ACHN (cell line): ENCODE measurements at places on chromosomes 2 and 18.

- DNase-seq: no peak
Measured at GRCh38 chr2:231910771-231911170, 15.4 kb downstream of the NPPC start.

GRCh38 chr2:1862608-1863280 is 118.4 kb upstream of the PXDN start:
- no peak for DNase-seq

DNA sequence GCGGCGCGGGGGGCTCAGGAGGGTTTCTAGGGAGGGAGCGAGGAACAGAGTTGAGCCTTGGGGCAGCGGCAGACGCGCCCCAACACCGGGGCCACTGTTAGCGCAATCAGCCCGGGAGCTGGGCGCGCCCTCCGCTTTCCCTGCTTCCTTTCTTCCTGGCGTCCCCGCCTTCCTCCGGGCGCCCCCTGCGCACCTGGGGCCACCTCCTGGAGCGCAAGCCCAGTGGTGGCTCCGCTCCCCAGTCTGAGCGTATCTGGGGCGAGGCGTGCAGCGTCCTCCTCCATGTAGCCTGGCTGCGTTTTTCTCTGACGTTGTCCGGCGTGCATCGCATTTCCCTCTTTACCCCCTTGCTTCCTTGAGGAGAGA is 5.2 kb downstream of the PROC start:
- DNase-seq: no peak

GRCh38 chr2:16109368-16109820 is 169.0 kb downstream of the MYCN start:
- DNase-seq: no peak

DNA sequence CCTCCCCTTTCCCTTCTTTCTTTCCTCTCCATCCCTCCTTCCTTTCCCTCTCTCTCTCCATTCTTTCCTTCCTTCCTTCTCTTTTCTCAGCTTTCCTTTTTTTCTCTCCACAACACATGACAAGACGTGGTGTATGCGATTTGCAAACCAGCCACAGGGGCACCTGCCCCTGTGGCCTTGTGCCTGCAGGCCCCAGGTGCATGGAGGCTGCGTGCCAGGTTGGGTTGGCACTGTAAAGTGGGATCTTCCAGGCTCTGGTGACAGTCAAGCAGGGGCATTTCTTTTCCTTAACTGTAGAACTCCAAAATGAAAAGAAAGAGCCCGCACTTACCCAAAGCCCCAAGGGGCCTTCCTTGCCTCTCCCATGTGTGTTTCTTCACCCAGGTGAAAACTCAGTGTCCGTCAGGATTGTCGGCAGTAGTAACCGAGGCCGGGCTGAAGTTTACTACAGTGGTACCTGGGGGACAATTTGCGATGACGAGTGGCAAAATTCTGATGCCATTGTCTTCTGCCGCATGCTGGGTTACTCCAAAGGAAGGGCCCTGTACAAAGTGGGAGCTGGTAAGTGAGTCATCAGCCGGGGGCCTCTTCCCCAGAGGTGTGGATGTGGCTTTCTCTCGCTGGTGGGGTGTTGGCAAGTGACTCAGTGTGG is 50.9 kb downstream of the MARCO start:
- no peak for DNase-seq

- DNase-seq: no peak
Measured at GRCh38 chr2:102143450-102143985, 972 bp downstream of the IL1R1 start.

GRCh38 chr2:109287413-109287812 is 158.4 kb downstream of the SH3RF3 start:
- no peak for DNase-seq

GRCh38 chr2:11720752-11721151 is 25.7 kb upstream of the LPIN1 start:
- no peak for DNase-seq

GRCh38 chr2:134127496-134127895 is 126.4 kb upstream of the MGAT5 start:
- DNase-seq: no peak

DNA sequence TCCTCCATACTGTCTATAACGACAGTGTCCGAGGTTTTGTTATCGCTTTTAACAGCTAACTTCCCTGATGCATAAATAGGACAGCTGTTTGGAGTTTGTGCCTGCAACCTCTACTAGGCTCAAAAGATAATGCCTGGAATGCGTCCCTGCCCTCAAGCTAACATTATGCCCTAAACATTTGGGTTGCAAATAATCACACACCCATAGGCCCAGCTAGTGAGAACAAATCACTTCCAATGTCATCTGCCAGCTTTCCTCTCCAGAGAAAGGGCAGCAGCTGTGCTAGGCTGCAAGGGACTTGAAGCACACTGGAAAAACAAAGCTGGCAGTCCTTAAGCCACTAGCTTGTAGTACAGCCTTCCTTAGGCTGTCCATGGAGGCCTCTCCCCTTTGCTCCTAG is 201.8 kb upstream of the LYPD1 start:
- DNase-seq: no peak

- DNase-seq: no peak
Measured at GRCh38 chr2:57156231-57156924, 890.2 kb upstream of the VRK2 start.

GRCh38 chr2:97988722-97989121 is 7.0 kb downstream of the TMEM131 start:
- DNase-seq: no peak

- peak; percentile 52 for DNase-seq
Measured at GRCh38 chr2:151638191-151638933, 95.9 kb downstream of the NEB start.

GRCh38 chr18:27921392-27921791 is 255.5 kb downstream of the CDH2 start:
- peak; percentile 38 for DNase-seq

DNA sequence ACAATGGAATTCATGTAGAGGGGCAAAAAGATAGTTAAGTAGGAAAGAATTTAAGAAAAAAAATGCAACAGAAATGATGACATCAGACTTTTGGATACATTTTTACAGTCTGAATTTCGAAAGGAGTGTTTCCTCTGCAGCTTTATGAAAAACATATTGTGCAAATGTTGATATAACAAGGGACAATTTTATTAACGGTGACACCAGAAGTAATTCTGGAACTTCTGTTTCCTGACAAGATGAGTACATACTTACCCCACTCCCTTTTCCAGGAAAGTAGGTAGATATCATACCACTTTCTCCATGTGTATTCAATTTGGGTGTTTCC is 369.6 kb downstream of the FBXO15 start:
- no peak for DNase-seq

DNA sequence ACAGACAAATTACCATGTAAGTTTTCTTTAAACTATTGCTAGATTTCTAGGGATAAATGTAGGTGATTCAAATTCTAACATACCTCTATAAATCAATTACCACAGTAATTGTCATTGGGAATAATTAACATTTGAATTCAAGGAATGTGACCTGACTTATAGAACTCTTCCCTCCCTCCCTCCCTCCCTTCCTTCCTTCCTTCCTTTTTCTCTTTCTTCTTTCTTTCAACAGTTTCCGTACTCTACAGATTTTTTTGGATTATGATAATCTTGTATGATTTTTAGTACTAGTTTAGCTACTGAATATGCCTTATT is 18.2 kb upstream of the FTCDNL1 start:
- DNase-seq: no peak

- DNase-seq: peak; percentile 80
Measured at GRCh38 chr18:48161191-48161910, 230.9 kb upstream of the SMAD2 start.

GRCh38 chr18:58241877-58242276 is 197.9 kb downstream of the NEDD4L start:
- peak; percentile 49 for DNase-seq

DNA sequence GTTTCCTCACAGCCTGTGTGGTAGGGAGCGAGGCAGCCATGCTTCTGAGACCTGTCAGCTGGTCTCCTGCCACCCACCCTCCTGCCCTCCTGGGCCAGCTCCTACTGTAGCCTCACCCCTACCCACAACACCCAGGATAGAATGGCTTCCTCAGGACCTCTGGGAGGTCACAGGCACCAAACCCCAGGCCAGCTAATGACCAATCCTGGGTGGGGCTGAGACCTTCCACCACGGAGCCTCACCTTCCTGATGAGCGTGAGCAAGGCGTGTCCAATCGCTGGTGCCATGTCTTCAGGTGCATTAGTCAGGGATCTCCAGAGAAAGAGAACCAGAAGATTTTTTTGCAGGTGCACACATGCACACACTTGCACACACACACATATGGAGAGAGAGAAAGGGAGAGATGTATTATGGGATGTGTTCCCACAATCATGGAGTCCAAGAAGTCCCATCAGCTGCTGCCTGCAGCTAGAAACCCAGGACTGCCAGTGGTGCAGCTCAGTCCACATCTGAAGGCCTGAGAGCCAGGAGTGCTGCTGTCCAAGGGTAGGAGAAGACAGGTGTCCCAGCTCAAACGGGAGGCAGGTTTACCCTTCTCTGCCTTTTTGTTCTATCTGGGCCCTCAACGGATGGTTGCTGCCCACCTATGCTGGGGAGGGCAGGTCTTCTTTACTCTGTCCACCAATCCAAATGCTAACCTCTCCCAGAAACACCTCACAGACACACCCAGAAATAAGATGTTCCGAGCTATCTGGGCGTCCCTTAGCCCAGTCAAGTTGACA is 70.4 kb upstream of the HDAC4 start:
- DNase-seq: no peak

DNA sequence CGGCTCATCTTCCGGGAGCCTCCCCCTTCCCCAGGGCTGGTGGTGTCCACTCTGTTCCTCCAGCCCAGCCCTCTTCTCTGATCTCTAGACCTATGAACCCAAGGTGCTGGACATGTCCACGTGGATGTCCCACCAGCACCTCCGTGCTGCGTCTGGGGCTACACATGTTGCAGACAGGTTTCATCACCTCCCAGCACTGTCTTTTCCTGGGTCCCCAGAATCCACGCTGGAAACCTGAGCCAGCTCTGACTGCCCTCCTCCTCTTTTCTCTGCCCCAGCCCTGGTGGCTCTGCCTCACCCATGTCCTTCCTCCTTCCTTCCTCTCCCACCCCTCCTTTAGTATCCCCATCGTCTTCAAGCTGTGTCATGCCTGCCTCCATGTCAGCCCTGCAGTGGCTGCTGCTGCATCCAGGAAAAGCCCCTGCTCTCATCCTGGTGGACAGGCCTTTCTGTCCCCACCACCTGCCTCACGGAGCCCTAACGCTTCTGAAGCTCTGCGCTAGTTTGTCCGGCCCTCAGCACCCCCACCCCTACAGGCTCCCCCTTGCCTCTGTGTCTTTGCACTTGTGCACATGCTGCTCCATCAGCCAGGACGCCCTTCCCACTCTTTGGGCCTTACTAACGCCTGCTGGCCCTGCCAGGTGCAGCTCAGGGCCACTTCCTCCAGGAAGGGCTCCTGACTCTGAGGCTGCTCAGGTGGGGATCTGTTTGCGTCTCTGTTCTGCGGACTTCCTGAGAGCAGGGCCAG is 105.9 kb downstream of the DYSF start:
- DNase-seq: no peak

GRCh38 chr2:84297155-84297554 is 161.9 kb downstream of the SUCLG1 start:
- peak; percentile 87 for DNase-seq

DNA sequence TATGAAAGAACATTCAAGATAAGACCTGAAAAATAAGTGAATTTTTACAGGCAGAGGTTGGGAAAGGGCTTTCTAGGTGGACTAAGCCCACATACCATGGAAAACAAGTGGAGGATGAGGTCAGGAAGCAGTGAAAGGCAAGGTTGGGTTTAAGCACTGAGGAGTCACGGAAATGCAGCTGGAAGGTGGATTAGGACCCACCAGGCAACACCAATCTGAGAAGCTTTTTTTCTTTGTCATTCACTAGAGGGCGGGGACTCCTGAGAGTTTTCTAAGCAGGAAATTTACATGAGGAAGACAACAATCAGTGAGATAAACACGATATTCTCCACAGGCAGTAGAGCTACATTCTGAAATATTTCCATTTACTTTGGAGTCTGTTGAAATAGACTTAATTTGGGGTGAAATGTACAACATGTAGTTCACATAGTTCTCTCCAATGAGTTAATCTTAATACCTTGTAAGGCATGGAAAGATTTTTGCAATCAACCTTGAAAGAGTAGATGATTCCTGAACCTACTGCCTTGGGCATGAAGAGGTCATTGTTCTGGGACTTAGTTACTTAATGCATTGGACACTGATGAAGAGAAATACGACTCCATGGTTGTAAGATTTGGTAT is 40.7 kb downstream of the VIT start:
- no peak for DNase-seq

DNA sequence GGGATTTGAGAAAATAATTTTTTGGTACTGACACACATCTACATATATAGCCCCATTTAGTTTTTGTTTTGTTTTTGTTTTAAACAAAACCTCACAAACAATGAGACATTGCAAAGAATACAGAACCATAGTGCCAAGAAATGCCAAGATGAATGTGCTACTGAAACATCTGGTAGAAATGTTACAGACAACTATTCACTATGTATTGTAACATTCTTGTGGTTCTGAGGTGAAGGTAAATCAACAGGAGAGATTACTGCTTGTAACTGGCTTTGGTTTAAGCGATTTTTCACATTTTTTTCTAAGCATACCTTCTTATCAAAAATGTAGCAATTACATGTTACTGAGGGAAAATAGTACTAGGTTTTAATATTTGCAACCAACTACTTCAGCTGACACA is 281.3 kb downstream of the ZNF804A start:
- DNase-seq: no peak

DNA sequence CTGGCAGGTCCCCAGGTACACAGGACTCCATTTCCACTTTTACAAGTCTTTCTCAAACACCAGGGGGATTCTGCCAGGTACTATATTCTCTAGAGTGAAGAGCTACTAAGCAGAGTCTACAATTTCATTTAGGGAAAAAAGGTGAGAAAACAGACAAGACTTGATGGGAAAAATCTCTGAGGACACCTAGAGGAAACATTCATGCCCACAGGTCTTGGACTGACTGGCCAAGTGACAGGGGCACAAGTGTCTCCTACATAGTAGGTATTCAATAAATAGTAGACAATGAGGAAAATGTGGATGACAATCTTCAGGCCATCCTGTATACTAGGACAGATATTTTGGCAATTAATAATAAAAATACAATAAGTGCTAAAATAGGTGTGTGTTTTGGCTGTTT is 228.6 kb downstream of the CLIP4 start:
- DNase-seq: no peak

DNA sequence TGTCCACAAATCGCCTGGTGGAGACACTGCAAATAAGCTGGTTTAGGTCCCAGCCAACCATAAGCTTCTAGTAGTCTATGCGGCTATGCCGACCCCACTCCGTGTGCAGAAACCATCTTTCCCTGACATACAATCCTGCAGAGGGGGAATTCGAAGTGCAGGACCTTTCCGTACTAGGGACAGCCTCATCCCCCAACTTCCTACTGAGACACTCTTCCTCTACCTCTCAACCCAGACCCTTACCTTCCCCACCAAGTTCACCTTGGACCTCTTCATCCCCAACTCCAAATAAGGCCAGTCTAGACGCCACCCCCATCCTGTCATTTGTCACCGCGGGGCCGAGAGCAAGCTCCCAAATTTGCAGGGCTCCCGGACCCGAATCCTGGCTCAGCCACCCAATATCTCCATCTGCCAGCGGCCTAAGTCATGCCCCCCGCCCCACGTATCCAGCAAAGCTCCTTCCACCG is 496 bp downstream of the SUCLG1 start:
- DNase-seq: peak; percentile 17
